ENCODE measurements at places on chromosomes 4 and X.
A peak's percentile ranks its signal among the peaks of the same experiment; 100 is the strongest.

GRCh38 chr4:5905714-5906113 lies 12.8 kb upstream of the CRMP1 start:
- no peaks in the 10 kb centered on the region for H3K4me1 ChIP-seq
- no peak overlapping the region for H3K27ac ChIP-seq
- no peak overlapping the region for H3K4me3 ChIP-seq
- H3K27me3 ChIP-seq = no peaks in the 10 kb centered on the region

- H3K36me3 ChIP-seq = peaks cover 41% of the 10 kb centered on the region
- H3K27me3 ChIP-seq = no peaks in the 10 kb centered on the region
- DNase-seq = no peak
- H3K4me3 ChIP-seq = no peak overlapping the region
Observed at GRCh38 chr4:2832981-2833670, 10.5 kb upstream of the ADD1 start.

DNA sequence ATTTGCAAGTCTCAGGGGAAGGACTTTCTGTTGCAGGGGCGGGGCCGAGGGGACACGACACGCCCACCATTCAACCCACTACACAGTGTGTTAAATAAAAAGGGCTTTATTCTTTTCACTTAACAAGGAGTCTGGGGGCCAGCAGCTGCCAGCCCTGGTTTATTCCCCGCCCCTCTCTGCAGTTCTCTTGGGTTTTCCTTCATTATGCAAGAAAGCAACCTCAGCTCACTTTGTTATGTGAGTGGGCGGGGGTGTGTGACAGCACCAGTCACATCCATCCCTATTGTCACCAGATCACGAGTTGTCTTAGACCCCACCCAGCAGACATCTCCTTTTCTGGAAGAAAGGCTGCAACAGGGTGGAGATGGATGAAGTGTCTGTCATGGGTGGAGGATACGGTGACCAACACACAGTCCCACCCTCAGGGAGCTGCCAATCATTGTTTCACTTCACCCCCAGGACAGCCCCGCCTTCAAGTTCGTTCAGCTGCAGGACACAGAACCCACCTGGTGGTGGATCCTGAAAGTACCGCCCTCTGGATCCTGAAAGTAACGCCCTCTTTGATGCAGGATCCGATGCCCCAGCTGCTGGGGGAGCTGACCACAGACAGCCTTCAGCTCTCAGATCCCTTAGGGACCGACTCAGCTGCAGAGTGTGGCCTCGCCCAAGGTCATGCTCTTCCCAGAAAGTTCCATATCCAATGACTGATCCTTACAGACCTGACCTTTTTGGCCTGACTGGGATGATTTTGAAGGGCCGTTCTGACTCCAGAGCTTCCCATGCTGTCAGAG lies 79.6 kb downstream of the SMIM20 start:
- no peak overlapping the region for H3K27ac ChIP-seq
- H3K27me3 ChIP-seq = no peaks in the 10 kb centered on the region
- DNase-seq = peak; percentile 17
- H3K4me1 ChIP-seq = peaks cover 7% of the 10 kb centered on the region
- no peaks in the 10 kb centered on the region for H3K36me3 ChIP-seq

DNA sequence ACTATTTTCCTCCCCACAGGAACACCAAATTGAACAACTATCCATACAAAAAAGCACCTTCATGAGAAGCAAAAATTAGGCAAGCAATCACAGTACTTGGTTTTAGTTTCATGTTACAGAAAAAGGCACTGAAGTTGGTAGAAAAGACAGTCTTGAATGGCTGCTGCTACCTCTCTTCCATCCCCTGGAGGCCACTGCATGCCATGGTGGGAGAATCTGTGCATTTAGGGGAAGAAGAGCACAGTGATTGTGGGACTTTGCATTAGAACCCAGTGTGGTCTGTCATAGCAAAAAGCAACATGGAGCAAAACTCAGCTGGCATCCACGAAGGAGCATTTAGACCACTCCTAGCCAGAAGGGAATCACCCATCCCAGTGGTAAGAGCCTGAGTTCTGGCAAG lies 941.9 kb downstream of the PCDH18 start:
- no peak overlapping the region for H3K27ac ChIP-seq
- H3K4me1 ChIP-seq = peaks cover 5% of the 10 kb centered on the region
- DNase-seq = no peak
- no peaks in the 10 kb centered on the region for H3K27me3 ChIP-seq
- no peak overlapping the region for H3K4me3 ChIP-seq
- H3K36me3 ChIP-seq = no peaks in the 10 kb centered on the region

All from MCF 10A (cell line).